Chondrocyte (in vitro differentiated cells): ENCODE measurements at places on chromosomes 2 and 18. TPM values are rescaled to one million over a fixed set of nuclear protein-coding genes. Genes with fewer than 3 reads are reported as not detected.

The PDE1A gene
- total RNA-seq = 0.69 to 4.5 TPM (median 1.1 TPM) in 3 replicates

The SPDYA gene
- 1.6 to 3.4 TPM (median 1.6 TPM) in 3 replicates for total RNA-seq

The UNC80 gene
- total RNA-seq = 0.02 TPM in 1 of 3 replicates, not detected in the others

The MYO5B gene
- total RNA-seq = 0.97 TPM in 2 of 3 replicates, not detected in the other

The CIB4 gene
- not detected in 3 replicates for total RNA-seq

The SRD5A2 gene
- not detected in 3 replicates for total RNA-seq

The MERTK gene
- 3.1 to 6.4 TPM (median 3.2 TPM) in 3 replicates for total RNA-seq

The NEU4 gene
- total RNA-seq = 0.42 to 1.3 TPM (median 0.85 TPM) in 3 replicates

The SERPINB12 gene
- total RNA-seq = not detected in 3 replicates

The CXXC1 gene
- 47.6 to 60.3 TPM (median 59.2 TPM) in 3 replicates for total RNA-seq

The FLACC1 gene
- 1.4 to 2.1 TPM (median 1.5 TPM) in 3 replicates for total RNA-seq

The IL36B gene
- not detected in 3 replicates for total RNA-seq

The TTC39C gene
- 6.6 to 11.2 TPM (median 10.4 TPM) in 3 replicates for total RNA-seq

The LRP1B gene
- 0.03 to 0.65 TPM (median 0.25 TPM) in 3 replicates for total RNA-seq

The HEATR5B gene
- total RNA-seq = 15.1 to 19.6 TPM (median 17.0 TPM) in 3 replicates

The CRIM1 gene
- 99.5 to 194 TPM (median 184 TPM) in 3 replicates for total RNA-seq

The ECEL1 gene
- 0.12 to 0.53 TPM in 2 of 3 replicates, not detected in the other for total RNA-seq

The SLC30A3 gene
- 0.17 to 0.31 TPM in 2 of 3 replicates, not detected in the other for total RNA-seq

The ASB18 gene
- not detected in 3 replicates for total RNA-seq

The CDCA7 gene
- 5.4 to 8.7 TPM (median 5.9 TPM) in 3 replicates for total RNA-seq

The TRIM43B gene
- not detected in 3 replicates for total RNA-seq

The GNLY gene
- total RNA-seq = not detected in 3 replicates

The EGR4 gene
- total RNA-seq = not detected in 3 replicates

The FSHR gene
- not detected in 3 replicates for total RNA-seq

The ITGA4 gene
- total RNA-seq = 21.3 to 23.0 TPM (median 21.5 TPM) in 3 replicates

The C2orf74 gene
- total RNA-seq = 5.6 to 10.4 TPM (median 9.7 TPM) in 3 replicates

The ACYP2 gene
- 6.5 to 9.1 TPM (median 7.7 TPM) in 3 replicates for total RNA-seq

The KLHL30 gene
- 12.2 to 25.6 TPM (median 24.4 TPM) in 3 replicates for total RNA-seq

The SPR gene
- total RNA-seq = 8.9 to 13.5 TPM (median 12.8 TPM) in 3 replicates

The SLC5A7 gene
- total RNA-seq = not detected in 3 replicates

The IER3IP1 gene
- total RNA-seq = 16.4 to 18.5 TPM (median 16.4 TPM) in 3 replicates

The ALPI gene
- not detected in 3 replicates for total RNA-seq

The SERPINB13 gene
- total RNA-seq = not detected in 3 replicates

The SYT4 gene
- not detected in 3 replicates for total RNA-seq

The NCOA1 gene
- 20.1 to 20.3 TPM (median 20.2 TPM) in 3 replicates for total RNA-seq

The HOXD8 gene
- not detected in 3 replicates for total RNA-seq

The ELP2 gene
- 67.1 to 77.2 TPM (median 70.5 TPM) in 3 replicates for total RNA-seq

The SPATA3 gene
- total RNA-seq = not detected in 3 replicates

The ITPRIPL1 gene
- 0.63 to 3.2 TPM (median 2.8 TPM) in 3 replicates for total RNA-seq

The HRH4 gene
- not detected in 3 replicates for total RNA-seq

The ANKRD30BL gene
- not detected in 3 replicates for total RNA-seq

The EMILIN1 gene
- 180 to 235 TPM (median 182 TPM) in 3 replicates for total RNA-seq

The AFG3L2 gene
- 36.2 to 38.5 TPM (median 37.0 TPM) in 3 replicates for total RNA-seq
